ENCODE measurements at places on chromosomes 6 and 20. TPM values are rescaled to one million over a fixed set of nuclear protein-coding genes. Genes with fewer than 3 reads are reported as not detected.

The OOEP gene
- not detected for total RNA-seq

GRCh38 chr6:148109732-148110131, 232.9 kb upstream of the SASH1 start:
- DNase-seq: no peak

GRCh38 chr20:20465252-20465651, 97.3 kb downstream of the INSM1 start:
- DNase-seq: no peak

The RBM24 gene
- total RNA-seq: 31.4 TPM

DNA sequence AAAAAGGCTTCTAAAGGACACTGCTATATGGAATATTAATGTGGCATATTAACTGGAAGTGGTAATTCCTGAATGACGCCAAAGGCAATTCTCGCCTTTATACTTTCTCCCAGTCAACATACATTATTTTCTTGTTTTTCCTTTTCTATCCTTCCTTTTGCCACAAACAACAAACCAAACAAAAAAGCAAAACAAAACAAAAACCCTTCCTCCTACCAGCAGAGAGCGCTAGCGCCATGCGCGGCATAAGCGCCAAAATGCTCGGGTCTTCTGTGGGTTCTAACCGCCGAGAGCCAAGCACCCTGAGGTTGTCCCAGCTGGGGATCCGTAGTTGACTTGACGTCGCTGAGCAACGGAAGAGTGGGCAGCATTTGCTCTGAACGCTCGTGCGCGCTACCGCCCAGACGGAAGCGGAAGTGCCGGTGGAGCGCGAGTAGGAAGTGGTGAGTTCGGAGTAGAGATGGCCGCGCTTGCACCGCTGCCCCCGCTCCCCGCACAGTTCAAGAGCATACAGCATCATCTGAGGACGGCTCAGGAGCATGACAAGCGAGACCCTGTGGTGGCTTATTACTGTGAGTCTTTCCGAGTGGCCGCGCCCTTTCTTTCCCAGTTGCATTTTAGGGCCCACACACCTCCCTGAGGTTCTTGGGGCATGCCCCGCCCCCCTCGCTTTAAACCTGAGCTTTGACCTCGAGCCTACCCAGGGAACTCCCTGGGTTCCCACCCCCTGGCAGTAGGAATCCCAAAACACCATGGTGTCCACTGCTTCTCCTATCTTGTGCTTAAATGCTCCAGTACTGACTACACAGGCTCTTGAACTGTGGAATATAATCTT, at the start of the genes NMBR and VTA1:
Gene NMBR (minus strand): TSS at position 295 of the 835 bp plus-strand sequence. CDS start 58,464 bp downstream, outside the sequence.
Gene VTA1 (plus strand): TSS at position 436 of the 835 bp plus-strand sequence. CDS start 25 bp downstream, at position 461.
- DNase-seq: peak; percentile 56

The SLC24A3 gene
- 13.5 TPM for total RNA-seq

DNA sequence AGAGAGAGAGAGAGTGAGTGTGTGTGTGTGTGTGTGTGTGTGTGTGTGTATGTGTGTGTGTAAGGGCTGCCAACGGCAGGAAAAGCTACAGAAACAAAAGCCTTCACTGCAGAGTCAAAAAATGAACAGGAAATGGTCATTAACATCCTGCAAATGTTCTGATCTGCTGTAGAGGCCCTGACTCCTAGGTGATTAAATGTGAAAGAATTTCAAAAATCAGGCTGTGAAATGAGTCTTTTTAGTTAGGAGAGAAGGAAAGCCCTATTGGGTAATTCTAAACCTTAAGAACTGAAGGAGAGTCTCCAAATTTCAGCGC, 166.5 kb upstream of the MYLIP start:
- DNase-seq: no peak

The FRS3 gene
- 9.4 TPM for total RNA-seq

DNA sequence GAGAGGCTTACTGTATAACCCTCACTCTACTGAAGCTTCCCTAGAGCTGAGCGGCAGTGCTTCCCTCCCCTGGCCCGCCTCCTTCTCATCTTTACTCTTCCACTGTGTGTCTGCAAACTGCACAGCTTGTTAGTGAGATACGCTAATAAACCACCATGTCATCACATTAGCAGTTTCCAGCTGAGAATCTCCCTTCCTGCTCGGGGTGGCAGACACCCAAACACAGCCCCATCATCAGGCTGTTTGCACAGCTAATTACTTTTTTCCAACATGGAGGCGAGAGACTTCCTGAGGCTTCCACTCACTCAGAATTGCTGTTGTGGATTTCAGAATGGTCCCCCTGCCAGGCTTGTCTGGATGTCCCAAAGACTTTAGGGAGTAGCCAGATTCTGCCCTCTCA, 444.9 kb upstream of the SULF2 start:
- no peak for DNase-seq

The CLVS2 gene
- 34.2 TPM for total RNA-seq

- DNase-seq: no peak
These were observed 28.3 kb upstream of the PDYN start for GRCh38 chr20:2022163-2022562.

DNA sequence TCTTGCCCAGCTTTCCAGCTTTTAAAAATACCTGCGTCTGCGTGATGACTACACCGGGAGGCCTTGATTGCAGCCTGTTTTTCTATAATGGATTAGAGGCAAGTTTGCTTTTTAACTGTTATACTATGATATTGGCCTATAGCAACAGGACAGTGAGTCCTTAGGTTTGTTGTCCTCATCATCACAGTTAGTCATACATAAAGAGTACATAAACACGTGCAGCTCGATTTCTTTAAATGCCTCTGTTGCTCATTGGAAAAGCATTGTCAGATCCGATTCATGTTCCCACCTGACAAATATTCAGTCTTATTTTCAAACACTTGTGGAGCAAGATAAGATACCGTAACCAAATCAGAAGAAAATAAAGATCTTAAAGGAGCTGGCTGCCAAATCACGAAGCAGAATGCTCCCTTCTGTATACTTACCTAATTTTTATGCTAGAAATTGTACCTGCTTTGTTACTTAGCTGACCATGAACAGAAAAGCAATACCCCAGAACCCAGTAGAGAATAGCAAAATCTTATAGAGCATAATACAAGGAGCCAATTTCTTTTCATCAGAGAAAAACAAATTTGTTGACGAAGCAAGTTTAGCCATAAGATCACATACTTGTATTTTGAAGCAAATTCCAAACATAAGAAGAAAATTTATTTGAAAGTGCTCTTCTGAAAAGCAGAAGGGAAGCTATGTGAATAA, 100.4 kb downstream of the TMEM200A start:
- DNase-seq: no peak

The FOXF2 gene
- total RNA-seq: 1.2 TPM

GRCh38 chr6:136306466-136306865, 16.8 kb upstream of the BCLAF1 start:
- peak; percentile 29 for DNase-seq

Measured in frontal cortex (tissue), 4 donors.